Adrenal gland (tissue), 19 donors: ENCODE measurements at places on chromosomes 7 and 10.

DNA sequence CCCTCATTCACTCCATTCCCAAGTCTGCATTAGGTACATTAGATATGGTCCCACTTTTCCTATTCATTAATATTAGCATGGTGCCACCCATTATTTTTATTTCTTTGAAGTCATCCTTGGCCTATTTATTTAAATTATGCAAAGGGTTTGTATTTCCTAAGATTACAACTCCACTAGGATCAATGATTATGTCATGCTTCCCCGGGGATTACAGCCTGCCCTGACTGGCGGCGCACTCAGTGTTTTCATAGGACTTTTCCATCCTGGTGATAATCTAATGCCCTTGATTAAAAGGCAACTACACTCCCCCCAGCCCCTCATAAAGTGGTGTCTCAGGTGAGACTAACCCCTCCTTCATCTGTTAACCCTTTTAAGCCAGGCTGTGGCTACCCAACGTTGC is 187.2 kb downstream of the POU6F2 start:
- DNase-seq, result no peak

DNA sequence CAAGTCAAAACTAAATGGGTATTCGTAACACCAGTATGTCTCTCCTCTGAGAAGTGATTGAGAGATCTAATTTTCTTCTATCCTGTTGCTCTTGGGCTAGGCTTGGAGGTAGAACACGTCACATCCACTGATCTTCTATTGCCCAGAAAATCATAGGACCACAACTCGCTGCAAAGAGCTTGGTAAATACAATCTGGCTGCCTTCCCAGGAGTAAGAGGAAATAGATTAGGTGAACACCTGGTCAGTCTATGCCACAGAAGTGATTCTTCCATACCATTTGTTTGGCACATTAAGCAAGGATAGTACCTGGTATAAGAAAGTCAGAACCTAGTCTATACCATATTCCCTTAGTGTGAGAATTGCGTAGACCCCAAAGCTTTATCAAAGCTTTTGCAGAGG is 129.3 kb upstream of the PHYHIPL start:
- DNase-seq, result no peak

DNA sequence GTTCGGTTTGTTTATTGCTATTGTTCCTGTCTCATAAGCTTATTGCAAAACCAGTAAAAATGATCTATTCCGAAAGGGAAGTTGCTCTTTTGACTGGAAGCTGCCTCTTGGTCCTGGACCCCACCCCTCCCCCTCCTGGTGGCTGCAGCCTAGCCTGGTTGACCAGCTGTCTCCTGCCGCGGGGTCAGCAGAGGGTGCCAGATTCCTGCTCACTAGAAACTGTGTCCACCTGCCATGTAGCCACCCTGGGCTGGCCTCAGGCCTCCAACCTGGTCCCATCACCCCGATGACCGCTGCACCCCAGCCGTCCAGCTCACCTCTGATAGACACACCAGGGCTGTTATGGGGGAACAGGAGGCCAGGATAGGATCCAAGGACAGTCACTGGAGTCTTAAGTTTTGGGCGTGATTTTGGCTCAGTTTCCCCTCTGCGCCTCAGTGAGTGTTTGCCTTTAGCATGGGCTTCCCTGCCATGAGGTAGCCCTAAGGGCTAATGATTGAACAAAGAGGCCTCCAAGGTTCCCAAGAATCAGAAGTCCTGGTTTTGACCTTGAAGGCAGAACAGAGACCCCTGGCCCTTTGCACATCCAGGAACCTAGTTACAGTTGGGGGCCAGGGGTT is 32.9 kb upstream of the SLF2 start:
- DNase-seq, result no peak

DNA sequence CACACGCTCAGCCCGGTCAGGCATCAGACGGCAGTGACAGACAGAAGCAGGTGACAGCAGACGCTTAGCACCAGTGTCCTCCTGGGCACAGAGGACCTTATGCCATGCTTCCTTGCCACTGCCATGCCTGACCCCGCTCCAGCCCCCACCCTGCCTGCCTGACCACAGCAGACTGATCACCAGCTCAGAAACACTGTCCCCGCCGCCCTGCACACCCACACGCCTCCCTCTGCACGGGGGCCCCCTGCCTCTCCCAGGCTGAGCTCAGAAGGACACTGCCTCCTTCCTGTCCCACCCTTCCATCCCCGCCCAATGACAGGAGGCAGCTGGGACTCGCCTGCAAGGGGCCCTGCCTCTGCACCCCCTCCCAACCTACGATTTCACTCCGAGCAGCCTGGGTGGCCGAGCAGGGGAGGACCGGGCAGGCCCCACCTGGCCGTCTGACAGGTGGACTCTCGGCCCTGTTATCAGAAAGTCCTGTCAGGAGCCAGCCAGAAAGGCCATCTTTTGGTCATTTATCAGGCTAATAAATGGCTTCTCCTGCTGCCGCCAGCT is 183.4 kb downstream of the ELFN1 start:
- DNase-seq, result no peak

DNA sequence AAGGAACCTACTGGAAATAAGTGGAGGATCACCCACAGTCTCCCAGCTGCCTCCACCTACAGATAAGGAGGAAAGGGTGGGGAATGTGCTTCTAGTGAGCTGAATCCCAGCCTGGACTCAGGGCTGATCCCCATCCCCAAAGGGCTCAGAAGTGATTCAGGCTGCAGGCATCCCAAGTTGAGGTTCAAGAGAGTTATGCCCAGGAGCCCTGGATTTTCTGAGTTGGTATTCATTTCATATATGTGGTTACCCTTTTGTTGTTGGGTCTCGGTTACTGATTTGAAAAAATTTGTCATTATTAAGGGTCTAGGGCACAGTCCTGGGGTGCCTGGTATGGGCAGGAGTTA is 30.0 kb upstream of the SRGN start:
- no peak for DNase-seq

- no peak for DNase-seq
These were observed 5.0 kb downstream of the RHEB start for GRCh38 chr7:151514461-151515275.

- DNase-seq, result no peak
These were observed 37.2 kb downstream of the PIK3AP1 start for GRCh38 chr10:96683065-96683464.

GRCh38 chr7:36478745-36479144 is 89.1 kb downstream of the ANLN start:
- DNase-seq, result no peak
